ENCODE measurements at places on chromosomes 16 and 17.

DNA sequence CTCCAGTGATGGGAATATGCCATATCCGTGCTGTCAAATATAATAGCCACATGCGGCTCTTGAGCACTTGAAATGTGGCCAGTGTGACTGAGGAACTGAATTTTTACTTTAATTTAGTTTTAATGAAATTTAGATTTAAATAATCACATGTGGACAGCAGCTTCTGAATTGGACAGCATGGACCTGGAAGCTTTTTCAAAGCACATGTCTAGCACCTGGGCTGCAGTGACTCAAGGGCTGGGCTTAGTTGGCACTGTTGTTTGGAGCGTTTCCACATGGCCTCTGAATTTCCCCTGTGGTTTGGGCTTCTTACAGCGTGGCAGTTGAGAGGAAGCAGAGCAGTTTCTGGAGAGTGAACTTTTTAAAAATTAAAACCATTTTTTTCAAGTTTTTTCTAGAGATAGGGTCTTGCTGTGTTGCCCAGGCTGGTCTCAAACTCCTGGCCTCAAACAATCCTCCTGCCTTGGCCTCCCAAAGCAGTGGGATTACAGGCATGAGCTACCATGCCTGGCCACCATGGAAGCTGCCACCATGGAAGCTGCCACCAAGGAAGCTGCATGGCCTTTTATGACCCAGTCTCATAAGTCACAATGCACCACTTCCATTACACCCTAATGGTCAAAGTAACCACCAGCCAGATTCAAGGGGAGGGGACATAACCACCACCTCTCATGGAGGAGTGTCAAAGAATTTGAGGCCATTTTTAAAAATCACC is 6.7 kb upstream of the TOB1 start:
- peak; percentile 51 for DNase-seq

- DNase-seq = no peak
Measured at GRCh38 chr17:63693411-63694113, 6.4 kb downstream of the LIMD2 start.

DNA sequence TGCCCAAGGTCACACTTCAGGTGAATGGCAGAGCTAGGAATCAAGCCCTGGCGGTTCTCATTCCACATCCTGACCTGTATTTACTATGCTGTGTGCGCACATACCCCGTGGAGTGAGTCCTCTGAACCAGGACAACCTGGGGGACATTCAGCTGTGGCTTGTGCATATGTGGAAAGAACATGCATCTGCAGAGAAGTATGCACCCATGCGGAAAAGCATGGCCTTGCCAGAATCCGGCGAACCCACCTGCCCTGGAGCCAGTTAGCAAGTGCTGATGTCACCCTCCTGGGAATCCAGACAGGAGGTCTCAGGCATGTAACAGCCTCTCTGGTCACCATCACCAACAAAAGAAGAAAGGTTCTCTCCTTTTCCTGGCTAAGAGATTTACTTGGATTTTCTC is 1.9 kb downstream of the RASL10B start:
- no peak for DNase-seq

DNA sequence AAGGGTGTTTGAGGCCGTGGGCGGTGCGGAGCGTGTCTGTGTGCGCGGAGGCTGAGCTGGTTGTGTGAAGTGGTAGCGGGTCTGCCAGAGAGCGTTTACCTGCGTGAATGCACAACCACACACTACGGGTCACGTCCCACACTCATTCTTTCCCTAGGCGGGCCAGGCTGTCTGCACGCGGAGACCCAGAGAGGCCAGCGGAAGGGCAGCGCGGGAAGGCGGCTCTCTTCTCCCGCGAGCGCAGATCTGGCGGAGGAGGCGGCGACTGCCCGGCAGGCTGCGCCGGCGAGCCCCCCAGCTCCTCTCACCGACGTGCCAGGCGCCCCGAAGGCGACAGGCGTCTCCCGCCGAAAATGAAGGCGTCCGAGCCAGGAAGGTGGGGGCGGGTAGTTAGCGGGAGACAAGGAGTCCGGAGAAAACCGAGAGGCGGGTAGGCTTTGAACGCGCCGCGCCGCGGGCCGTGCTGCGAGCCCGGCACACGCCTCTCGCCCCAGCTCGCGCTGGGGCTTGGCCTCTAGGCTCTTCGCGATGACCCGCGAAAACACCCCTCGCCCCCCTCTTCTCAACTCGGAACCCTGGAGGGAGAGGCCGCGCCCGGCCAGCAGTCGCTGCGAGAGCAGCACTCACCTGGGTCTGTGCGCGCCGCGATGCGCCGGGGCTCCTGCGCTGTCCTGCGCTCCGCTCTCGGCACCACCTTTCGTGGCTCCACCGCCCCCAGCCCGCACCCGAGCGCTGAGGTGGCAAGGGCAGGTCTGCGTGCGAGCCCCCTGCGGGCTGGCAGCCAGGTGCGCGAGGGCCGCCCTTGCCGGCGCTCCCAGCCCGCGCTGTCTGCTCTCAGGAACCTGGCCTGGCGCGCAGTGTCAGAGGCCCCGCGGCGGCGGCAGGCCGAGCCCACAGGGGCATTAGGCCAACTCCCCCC is 2.0 kb upstream of the FOXF1 start:
- DNase-seq = no peak
